ENCODE measurements at places on chromosomes 7 and 10. TPM values are rescaled to one million over a fixed set of nuclear protein-coding genes. Genes with fewer than 3 reads are reported as not detected.

TMEM184A gene
- 49.9 TPM for total RNA-seq

GIMAP6 gene
- total RNA-seq, result 7.4 TPM

LEP gene
- 1.1 TPM for total RNA-seq

DNA sequence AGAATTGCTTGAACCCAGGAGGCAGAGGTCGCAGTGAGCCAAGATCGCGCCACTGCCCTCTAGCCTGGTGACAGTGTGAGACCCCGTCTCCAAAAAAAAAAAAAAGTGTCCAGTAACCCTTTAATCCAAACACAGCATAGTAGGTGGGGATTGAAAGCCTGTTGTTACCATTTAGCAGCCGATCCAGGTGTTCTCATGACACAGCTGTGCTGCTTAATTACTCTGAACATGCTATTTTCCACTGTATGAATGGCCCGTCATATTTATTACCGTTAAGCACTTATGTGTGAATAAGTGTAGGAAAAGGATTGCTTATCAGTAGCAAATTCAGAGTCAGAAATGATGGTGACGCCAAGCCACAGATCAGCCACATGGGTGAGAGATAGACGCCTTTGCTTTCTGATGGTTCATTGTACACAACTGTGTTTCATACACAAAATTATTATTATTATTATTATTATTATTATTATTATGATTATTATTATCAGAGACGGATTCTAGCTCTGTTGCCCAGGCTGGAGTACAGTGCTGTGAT is 11.6 kb upstream of the ORAI2 start:
- no peaks in the 10 kb centered on the region for H3K27me3 ChIP-seq
- no peak for DNase-seq
- no peak overlapping the region for H3K4me3 ChIP-seq
- H3K27ac ChIP-seq, result peak overlapping the region; percentile 6

PKD2L1 gene
- 1.9 TPM for total RNA-seq

GPC2 gene
- total RNA-seq, result 17.2 TPM

SORCS1 gene
- 5.1 TPM for total RNA-seq

MCMBP gene
- total RNA-seq, result 38.1 TPM

DNA sequence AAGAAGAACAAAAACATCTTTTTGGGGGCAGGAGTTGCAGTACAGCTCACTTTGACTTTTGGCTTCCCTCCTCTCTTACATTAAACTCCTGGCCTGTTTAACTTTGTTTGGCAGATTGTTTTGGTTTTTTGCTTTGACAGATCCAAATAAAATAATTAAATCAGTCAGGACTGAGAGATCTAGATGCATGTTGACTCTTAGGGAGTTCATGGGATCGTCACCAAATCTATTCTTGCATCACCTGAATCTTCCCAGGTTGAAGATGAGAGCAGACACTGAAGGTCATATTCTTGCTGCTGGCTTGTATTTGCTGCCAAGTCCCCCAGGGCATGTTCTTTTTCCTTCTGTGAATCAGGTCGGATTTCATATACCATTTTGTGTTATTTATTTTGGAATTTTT is 759.4 kb downstream of the CNTNAP2 start:
- H3K4me3 ChIP-seq, result no peak overlapping the region
- DNase-seq, result no peak
- no peaks in the 10 kb centered on the region for H3K27me3 ChIP-seq
- H3K4me1 ChIP-seq, result no peaks in the 10 kb centered on the region

GRCh38 chr7:108525327-108525984 is 479 bp downstream of the PNPLA8 start:
- no peak for DNase-seq
- H3K27me3 ChIP-seq, result no peaks in the 10 kb centered on the region
- no peaks in the 10 kb centered on the region for H3K36me3 ChIP-seq
- H3K4me1 ChIP-seq, result peaks cover 14% of the 10 kb centered on the region

FAM25G gene
- total RNA-seq, result not detected

Measured in transverse colon (tissue), 4 donors.